ENCODE measurements at places on chromosomes 6 and 20.

DNA sequence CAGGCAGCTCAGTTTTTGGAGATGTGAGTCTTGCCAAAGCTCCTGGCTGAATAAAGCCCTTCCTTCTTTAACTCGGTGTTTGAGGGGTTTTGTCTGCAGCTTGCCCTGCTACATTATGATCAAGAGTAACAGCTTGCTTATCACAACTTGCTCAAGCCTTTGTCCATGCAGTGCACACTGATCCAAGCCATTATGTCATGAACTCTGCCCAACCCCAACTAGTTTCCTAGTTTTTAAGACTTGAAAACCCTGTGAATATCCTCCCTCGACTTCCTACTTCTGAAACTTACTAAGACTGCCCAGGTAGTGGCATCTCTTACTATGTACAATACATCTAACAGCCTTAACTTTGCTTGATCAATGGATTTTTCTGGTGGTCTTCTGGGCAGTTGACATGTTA, 50.3 kb upstream of the ADGRF4 start:
- no peak for DNase-seq

DNA sequence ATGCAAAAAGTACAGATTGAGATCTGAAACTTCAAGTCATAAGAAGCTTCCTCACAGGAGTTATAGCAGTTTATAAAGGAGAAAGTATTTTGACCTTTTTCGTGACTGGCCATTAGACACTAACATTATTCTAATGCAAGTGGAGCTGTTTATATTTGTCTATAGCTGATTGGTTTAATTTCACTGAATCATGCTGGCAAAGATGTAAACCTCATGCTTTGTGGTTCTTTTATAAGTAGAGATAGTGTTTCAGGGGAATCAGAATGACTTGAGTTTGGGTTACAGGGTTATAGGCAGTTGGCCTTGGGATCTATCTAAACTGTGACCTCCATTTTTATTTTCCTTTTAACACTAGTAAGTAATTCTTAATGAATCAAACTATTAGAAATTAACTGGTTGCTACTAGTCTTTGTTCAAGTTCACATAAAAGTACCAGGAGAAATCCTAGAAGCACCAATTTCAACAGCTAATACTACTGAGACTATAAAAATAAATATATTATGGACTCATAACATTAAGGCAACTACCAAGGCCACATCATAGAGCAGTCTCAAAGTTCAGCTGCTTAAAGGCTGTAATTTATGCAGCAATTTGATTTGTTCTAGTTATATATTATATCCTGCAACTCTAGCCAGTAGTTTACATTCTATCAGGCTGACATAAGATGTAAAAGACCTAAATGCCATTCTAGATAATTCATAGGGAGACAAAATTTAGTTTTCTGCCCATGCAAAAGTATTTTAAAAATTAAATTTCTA, 94.0 kb downstream of the RNGTT start:
- peak; percentile 61 for DNase-seq

DNA sequence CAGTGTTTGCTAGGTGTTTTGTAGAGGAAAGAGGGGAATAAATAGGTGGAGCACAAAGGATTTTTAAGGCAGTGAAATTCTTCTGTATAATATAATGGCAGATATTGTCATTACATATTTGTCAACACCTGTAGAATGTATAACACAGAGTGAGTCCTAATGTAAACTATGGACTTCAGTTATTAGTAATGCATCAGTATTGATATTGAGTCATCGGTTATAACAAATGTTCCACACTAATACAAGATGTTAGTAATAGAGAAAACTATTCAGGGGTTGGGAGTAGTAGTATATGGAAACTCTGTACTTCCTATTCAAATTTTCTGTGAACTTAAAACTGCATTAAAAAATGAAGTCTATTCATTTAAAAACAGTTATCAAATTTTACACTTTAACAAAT, 299.2 kb downstream of the UBE3D start:
- no peak for DNase-seq

DNA sequence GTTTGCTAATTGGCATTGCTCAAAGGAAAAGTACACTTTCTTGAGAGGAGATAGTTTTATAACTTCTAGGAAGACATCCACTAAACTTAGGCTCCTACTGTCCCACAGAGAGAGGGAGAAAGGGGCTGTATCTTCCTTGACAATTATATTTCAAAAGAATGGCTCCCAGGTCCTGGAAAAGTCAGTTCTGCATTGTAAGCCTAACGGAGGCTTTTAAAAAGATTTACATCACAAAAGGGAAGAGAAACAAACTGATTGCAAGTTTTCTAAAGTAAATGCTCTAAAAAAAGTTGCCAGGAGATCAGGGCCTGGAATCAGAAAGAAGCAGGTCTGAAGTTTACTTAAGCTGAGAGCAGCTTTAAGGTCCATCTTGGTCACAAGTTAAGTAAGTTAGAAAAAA, 839.5 kb downstream of the FRK start:
- DNase-seq: no peak

DNA sequence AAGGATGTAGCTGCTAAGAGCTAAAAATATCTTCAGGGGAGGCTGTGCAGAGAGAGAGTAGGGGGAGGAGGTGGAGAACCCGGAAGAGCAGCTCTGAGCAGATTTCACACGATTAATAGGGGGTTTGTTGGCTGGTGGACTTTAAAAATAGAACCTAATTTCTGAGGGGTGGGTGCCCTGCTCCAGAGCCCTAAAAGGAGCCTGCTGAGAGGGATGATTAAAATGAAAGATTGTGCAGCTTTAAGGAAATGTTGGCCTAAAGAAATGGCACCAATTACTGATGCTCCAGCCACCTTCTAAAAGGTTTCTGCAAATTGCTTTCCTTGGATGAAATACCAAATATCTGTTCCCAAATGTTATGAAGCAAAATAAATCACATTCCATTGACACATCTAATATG, 202.8 kb upstream of the BTBD3 start:
- no peak for DNase-seq

Measured in astrocyte (in vitro differentiated cells and primary cell).